Vagina (tissue), 2 donors: ENCODE measurements at places on chromosomes 5 and 9. TPM values are rescaled to one million over a fixed set of nuclear protein-coding genes. Genes with fewer than 3 reads are reported as not detected.
A peak's percentile ranks its signal among the peaks of the same experiment; 100 is the strongest.

- DNase-seq = no peak
Measured at GRCh38 chr5:133487093-133487492, 125.2 kb downstream of the FSTL4 start.

GRCh38 chr9:88829276-88829675, 162.0 kb upstream of the S1PR3 start:
- DNase-seq = no peak

GRCh38 chr9:102514541-102514940, 480.6 kb upstream of the CYLC2 start:
- no peak for DNase-seq

GRCh38 chr9:121815084-121815483, 163.7 kb downstream of the DAB2IP start:
- DNase-seq = no peak

DNA sequence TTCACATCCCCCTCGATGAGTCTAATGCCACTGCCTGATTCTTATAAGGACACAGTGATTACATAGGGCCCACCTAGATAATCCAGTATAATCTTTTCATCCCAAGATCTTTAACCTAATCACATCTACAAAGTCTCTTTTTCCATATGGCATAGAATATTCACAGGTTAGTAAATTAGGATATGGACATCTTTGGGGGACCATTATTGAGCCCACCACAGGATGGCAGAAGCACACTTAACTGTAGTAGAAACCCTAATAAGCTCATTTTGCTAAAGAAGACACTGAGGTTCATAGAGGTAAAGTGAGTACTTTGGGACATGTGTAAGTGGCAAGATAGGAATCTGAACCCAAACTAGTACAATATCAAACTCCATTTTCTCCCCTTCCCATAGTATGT, 38.9 kb downstream of the ASTN2 start:
- no peak for DNase-seq

DNA sequence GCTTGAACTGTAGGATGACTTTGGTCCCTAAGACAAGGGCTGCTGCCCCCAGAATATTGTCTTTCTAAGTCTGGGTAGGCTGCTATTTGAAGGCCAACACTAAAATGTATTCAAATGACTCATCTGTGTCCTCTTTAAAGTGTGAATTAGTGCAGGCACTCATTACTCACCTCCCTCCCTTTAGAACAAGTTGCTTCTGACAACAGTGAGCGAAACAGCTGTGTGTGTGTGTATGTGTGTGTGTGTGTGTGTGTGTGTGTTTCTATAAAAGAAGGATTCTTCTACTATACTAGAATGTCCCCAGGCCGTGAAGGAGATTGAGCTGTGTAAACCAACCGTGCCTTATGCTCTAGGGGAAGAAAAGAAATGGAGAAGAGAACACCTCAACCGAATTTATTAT, 1337.2 kb downstream of the PTPRD start:
- DNase-seq = no peak

DNA sequence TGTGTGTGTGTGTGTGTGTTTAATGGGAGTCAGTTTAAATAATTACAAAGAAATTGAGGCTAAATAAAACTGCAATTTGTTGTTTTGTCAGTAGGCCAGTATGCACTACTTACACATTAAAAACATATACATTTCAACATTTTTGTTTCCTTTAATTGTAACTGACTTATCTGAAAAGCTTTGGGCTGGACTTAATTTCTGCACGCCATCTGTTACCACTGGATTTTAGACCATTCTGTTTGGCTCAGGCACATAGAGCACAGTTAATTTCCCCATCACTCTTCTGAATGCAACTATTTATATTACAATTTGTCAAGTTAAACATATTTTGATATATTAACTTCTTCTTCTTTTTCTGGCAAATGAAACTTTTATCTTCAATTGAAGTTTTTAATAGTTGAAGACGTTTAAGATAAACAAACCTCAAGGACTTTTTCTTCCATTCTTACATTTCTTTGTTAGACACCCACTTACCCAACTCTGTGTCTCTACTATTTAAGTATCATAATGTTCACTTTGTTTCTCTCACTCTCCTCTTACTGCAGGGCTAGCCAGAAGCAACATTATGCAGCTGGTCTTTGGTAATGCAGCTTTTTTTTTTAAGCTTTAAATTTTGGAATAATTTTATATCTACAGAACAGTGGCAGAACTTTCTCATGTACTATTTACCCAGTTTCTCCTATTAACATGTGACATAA, 253.4 kb upstream of the ANKH start:
- DNase-seq = no peak

- no peak for DNase-seq
Measured at GRCh38 chr5:106415541-106415940, 1255.2 kb downstream of the EFNA5 start.

- DNase-seq = no peak
Measured at GRCh38 chr5:122882831-122883230, 37.4 kb downstream of the SNX24 start.

DNA sequence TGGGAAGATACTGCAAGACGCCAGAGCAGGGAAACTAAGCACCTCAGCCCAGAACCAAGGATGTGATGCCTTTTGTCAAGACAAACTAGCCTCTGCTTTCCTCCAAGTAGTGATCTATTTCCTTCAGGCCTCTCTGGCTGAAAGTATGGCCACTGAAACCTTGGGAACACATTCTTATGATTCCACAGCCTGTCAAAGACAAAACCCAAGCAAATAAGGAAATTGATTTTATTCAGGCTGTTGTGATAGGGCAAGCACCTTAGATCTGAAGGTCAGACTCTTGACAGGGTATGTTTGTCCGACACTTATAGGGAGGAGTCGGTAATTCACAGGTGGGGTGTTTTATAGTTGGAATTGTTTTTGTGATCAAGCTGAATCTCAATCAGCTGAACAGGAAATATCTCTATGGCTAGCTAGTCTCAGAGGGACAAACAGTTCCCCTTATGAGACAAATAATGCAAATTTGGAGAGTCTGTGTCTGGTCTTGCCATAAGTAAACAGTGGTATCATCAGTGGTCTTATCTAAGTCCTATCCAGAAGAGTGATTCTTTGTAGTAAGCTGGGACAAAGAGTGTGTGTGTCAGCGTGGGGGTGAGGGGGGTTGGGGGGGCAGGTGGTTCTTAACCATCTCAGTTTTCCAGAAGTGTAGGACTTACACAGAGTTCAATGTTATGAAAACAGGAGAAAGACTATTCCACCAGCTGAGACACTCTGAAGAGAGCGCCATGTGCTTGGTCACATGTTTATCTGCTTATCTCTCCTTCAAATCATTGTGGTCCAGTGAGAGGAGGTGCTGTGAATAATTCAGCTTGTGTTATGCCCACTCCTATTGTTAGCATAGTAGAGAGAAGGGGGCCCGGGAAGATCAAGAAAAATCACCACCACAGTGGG, 6.7 kb upstream of the ZCCHC10 start:
- DNase-seq = no peak

GRCh38 chr5:1555808-1556731, 32.3 kb upstream of the LPCAT1 start:
- DNase-seq = peak; percentile 67

DNA sequence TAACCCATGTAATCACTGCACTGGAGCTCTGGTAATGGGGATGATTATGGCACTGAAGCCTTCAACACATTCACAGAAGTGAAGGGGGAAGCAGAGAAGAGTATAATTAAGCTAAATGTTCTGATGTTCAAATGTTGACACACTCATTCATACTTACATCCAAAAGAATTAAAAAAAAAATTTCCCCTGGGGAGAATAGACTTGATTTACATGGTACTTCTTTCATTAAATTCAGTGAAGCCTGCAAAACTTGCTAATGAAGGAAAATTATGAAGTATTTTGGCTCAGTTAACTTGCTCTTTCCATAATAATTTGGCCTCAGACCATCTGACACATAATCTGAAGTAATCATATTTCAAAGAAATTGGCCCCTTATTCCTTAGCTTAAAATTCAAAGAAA, 428.8 kb downstream of the SH3GL2 start:
- no peak for DNase-seq

GRCh38 chr9:37994639-37995347, 74.2 kb downstream of the SHB start:
- DNase-seq = no peak

GRCh38 chr5:168472329-168472728, 13.9 kb upstream of the RARS1 start:
- DNase-seq = no peak

- no peak for DNase-seq
Measured at GRCh38 chr9:4299005-4299795, 668 bp downstream of the GLIS3 start.

Gene KCNMB1
- 4.9 TPM for total RNA-seq

Gene MRPL22
- 24.8 TPM for total RNA-seq

Gene CSNK1A1
- total RNA-seq = 223 TPM

Gene PCDHA12
- 0.25 TPM for total RNA-seq

Gene NIPAL4
- total RNA-seq = 12.0 TPM

Gene IL13
- total RNA-seq = not detected

Gene SMIM27
- not detected for total RNA-seq
